Fibroblast of the aortic adventitia (primary cell): ENCODE measurements at places on chromosomes 4 and X.

- peak; percentile 35 for DNase-seq
Observed at GRCh38 chr4:151745481-151746231, 15.2 kb downstream of the GATB start.

DNA sequence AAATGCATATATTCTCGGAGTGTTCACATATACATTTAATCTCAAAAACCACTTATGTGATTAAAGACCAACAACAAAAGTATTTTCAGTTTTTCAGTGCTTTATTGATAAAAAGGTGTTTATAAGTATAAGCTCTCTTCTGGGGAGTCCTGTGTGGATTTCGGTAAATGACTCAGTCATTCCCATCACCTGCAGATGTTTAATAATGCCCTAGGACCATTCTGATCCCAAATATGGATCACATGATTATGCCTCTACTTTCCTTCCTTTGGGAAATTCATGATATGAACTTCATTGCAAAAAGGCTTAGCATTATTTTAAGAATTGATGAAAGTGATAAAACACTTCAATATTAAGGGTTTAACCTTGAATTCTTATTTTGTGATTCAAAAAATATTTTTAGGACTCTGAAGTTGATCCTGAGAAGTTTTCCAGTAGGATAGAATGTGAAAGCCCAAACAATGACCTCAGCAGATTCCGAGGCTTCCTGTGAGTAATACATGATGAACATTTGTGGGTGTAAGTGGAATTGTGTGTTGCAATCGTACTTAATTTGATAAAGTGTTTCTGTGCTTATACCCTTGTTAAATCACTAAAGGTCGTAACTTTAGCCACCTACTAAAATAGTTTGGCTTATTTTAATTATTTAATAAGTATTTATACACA is 40.2 kb downstream of the ATP10D start:
- DNase-seq: peak; percentile 97

- DNase-seq: no peak
Observed at GRCh38 chrX:1528884-1529203, 8.1 kb downstream of the P2RY8 start.

- DNase-seq: no peak
Observed at GRCh38 chrX:148698221-148698620, 197.8 kb downstream of the AFF2 start.

- peak; percentile 66 for DNase-seq
Observed at GRCh38 chr4:14865804-14866203, 136.5 kb upstream of the CPEB2 start.

DNA sequence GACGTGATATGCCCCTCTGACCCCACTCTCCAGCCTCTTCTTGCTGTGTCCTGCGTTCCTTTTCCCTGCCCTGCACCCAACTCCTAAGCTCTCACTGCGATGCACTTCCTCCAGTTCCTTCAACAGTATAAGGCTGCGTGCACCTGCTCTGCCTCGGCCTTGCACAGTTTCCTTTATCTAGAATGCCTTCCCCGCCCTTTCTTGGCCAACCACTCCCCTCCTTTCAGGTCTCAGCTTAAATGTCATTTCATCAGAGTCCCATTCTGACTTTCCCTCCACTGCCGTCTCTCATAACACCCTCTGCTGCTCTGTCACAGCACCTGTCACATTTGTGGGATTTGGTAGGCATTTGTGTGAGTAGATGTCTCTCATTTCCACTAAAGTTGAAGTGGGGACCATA is 58.4 kb upstream of the NEIL3 start:
- no peak for DNase-seq

DNA sequence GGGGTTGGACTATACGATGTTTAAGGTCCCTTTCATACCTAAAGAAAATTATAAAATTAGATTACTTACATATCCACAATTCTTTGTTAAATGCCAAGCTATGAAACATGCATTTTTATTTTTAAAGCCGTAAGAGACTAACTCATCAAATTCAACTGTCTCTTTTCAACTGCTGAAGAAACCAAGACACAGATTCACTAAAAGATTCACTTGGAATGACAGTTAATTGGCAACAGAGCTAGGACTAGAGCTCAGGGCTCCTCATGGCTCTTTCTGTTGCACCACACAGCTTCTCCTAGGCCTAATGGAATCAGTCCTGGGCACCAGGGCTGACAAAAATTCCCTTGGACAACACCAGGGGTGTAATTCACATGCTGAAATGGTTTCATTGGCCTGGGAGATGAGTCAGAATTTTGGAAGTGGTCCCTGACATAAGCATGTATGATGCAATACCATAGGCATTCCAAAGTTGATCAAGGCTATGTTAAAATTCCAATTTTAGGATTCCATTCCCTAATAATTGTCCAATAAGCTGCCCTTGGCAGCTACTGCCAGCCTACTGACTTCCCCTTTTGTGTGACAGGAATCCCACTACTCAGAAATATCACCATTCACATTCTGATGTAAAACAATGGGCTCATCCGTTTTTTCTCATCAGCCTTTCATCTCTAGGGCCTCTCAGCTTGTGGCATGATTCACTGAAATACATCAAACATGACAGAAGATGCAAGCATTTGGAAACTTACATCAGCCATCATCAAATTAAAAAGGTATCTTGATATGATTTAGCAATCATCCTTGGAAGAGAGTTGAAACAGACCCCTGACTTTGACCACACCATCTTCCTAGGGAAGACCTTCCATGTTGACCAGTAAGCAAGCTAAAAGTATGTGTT is 54.2 kb downstream of the PLAC1 start:
- DNase-seq: peak; percentile 95

GRCh38 chr4:154939851-154940250 is 158.8 kb downstream of the RBM46 start:
- no peak for DNase-seq

GRCh38 chrX:16665089-16665488 is 15.1 kb downstream of the S100G start:
- DNase-seq: peak; percentile 77

DNA sequence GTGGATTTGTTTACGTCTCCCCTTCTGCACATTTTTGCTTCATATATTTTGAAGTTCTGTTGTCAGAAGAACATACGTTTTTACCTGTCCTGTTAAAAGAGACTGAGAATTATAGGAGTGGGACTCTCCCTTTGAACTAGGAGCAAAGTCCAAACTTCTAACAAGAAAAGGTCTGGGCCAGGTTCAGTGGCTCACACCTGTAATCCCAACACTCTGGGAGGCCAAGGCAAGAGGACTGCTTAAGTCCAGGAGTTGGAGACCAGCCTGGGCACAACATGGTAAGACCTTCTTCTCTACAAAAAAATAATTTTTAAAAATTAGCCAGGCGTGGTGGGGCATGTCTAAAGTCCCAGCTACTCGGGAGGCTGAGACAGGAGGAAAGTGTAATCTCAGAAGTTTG is 15.8 kb downstream of the LIN54 start:
- DNase-seq: no peak

DNA sequence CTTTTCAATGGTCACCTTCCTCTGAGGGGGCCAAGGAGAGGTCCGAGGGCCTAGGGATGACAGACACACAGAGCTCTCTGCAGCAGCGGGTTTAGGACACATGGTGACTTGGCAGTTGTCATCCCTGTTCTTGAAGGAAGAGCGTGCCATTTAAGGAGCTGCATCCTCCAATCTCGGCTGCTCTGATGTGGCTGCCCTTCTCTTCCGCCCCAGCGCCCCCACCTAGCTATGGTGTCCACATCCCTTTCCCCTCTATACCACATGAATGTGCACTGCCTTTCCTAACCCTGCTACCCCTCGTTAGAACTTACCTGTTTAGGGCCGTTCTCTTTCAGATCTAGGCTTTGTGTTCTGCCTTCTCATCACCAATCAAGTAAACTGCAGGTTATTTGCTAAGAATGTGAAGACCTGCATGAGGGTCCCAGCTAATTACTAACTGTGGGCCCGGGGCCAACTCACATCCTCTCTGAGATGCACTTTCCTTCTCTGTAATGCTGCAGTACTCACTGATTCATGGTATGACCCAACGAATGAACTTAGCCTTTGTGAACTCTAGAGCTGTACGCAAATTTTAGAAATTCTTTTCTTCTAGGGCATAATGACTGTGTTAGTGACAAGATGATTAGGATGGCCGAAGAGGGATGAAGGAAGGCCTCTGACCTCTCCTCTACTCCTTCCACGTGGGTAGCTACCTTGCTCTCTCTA is 38.2 kb downstream of the CHST7 start:
- no peak for DNase-seq

DNA sequence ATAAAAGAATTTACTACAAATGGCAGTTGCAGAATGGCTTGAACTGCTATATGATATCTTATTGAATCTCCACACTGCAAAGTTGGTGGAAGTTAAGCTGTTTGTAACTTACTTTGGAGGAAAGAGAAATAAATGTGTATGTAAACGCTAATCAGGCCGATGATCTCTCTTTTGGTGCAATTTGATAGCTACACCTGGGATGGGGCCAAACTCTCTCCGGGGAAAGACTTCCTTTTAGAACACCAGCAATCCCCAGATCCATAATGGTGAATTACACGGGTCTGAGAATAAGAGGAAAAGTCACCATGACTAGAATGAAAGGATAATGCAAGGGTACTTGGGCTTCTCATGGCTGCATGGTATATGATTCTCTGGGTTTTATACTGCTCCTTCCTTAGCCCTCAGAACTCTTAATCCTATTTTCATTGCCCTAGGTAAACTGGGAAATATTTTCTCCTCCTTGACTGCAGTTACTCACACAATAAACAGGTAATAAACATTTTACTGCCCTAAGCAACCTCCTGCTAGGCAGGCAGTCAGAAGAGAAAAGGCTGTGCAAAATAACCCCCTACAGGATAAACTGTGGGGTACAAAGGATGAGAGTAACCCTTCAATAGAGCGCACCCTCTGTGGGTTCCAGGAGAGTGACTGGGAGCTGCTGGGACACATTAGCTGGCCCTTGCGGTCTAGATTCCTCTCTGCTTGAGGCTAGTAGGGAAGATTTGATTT is 109.3 kb downstream of the MGST2 start:
- DNase-seq: no peak

- DNase-seq: peak; percentile 25
Observed at GRCh38 chr4:53195815-53196661, 169.8 kb downstream of the SCFD2 start.

DNA sequence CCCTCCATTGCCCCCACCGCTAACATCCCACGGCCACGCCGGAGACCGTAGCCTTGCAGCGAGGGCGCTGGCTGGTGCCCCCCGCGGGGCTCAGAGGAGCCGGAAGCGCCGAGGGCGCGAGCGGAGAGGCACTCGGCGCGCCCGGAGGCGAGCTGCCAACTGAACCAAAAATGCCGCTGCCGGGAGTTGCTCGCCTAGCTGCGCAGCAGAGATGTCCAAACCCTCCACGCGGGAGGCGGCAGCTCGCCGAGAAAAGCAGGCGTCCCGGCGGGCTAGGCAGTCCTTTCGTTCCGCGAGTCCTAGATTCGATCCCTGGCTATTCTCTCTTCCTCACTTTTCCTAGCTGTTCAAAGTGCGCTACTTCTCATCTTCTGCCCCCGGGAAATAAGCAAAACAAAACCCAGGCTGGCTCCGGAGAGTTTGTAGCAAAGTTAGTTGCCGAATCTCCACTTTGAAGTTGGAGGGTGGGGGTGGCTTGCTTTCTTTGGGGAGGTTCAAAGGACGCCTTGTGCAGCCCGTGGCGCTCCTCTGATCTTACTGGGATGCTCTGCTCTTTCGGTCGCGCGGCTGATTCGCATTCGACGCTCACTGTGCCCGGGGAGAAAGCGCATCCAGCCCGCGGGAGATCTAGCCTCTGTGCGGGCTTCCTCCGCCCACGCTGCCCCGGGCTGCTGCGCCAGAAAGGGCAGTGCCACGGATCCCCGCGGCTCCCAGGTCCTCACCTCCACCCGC is 723 bp downstream of the NKX6-1 start:
- peak; percentile 37 for DNase-seq

DNA sequence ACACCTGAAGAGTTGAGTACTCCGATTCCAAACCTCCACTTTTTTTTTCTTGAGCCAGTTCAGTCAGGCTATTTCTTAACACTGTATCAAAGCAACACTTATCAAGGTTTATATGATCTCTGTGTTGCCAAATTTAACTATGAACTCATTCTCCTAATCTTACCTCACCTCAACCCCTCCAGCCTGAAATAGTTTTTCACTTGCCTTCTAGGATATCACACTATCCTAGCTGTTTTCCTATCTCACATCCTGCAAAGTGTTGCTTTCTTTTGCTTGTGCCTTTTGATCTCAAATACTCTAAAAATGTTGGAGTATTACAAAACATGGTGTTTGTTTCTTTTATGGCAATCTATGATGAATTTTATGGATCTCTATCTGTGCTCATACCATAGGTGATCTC is 415.0 kb downstream of the CFAP47 start:
- DNase-seq: no peak

DNA sequence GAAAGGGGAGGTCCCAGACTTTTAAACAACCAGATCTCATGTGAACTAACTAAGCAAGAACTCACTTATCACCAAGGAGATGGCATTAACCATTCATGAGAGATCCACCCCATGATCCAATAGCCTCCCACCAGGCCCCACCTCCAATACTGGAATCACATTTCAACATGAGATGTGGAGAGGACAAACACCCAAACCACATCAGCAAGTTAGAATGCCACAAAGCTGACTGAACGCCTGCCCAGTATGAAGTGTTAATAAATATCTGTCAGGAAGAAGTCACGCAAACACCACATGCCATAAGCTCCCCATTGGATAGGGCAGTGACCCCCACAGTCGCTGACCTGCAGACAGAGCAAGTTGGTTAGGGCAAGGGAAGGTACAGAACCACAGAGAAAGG is 14.3 kb downstream of the SLC10A6 start:
- DNase-seq: peak; percentile 22

- DNase-seq: no peak
Observed at GRCh38 chrX:24607616-24608015, 39.5 kb downstream of the PCYT1B start.

DNA sequence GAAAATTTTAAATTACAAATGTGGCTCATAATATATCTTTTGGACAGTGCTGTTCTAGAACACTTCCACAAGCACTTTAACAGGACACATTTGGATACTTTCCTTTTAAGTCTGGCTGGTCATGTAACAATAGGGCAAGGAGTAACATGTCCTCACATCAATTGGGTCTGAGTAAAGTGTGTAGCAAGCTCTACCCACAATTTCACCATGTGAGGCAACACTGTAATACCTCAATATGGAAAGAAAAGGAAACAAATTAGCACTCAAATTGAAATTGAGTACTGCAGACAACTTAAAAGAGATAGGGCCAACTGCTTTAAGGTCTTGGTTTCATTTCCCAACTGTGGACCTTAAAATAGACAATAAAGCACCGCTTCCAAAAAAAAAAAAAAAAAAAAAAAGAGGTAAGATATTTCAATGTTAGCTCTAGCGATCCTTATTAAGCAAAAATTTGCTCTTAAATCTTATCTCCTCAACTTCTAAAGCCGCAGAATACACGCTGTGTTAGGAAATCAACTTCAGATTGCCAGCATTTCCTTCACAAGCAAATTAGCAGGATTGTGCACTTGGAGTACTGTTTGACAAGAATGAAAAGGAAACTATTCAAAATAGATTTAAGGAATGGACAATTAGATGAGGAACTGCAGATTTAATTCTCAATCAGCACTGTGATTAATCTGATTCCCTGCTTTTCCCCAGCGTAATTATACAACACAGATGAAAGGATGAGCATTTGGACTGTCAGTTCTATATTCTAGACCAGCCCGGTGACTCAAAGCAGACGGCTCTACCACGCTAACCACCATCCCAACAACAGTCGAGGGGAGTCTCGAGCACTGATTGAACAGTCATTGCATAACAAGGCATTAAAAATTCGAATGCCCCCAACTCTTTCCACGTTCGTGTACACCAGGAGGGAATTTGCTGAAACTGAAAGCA is 1.6 kb downstream of the CASK start:
- peak; percentile 72 for DNase-seq
